ENCODE measurements at places on chromosomes 11 and 22. TPM values are rescaled to one million over a fixed set of nuclear protein-coding genes. Genes with fewer than 3 reads are reported as not detected.

Gene LGALS12
- total RNA-seq, result not detected

Gene KDELR3
- 61.1 TPM for total RNA-seq

Gene OPCML
- 0.19 TPM for total RNA-seq

Gene OR2AG2
- 0.15 TPM for total RNA-seq

Gene RAG2
- not detected for total RNA-seq

Gene FBLN1
- total RNA-seq, result 6.6 TPM

Gene NFAM1
- total RNA-seq, result not detected

Gene CD59
- 1,194 TPM for total RNA-seq

Gene FKBP2
- 52.4 TPM for total RNA-seq

Gene KDM4D
- 0.99 TPM for total RNA-seq

Gene FERMT3
- total RNA-seq, result 38.9 TPM

Data from glomerular endothelial cell (primary cell).